ENCODE measurements at places on chromosomes 6 and 20. TPM values are rescaled to one million over a fixed set of nuclear protein-coding genes. Genes with fewer than 3 reads are reported as not detected.
A peak's percentile ranks its signal among the peaks of the same experiment; 100 is the strongest.

DNA sequence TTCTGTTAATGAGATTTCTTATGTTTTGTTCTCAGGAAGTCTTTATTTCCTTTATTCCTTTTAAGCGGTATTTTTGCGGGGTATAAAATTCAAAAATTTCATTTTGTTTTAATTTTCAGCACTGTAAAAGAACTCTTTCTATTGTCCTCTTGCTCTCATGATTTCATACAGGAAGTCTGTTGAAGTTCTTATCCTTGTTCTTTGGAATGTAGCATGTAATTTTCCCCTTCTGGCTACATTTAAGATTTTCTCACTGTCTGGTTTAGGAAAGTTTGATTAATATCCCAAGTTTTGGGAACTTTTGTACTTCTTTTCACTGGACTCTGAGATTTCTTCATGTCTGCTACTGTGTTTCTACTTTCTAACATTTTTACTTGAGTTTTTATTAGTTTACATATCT lies 581.4 kb upstream of the GJE1 start:
- peak; percentile 40 for DNase-seq

CD40 gene
- not detected for total RNA-seq

GRCh38 chr6:75326557-75327258 lies 42.1 kb upstream of the TMEM30A start:
- peak; percentile 20 for DNase-seq

DNA sequence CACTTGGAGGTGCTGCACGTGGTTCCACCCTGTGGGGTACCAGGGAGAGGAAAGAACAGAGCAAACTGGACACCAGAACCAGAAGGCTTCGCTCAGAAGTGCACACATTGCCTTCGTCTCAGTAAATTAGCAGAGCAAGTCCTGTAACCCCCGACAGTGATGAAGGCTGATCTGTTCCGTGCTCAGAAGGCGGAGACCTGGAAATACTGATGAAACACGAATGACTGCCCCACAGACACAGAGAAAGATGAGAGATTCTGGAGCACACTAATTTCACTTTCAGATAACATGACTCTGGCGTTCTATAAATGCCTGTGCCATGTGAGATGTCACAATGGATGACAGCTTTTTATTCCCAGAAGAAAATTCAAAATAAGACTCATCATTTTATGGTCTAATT lies 44.2 kb upstream of the CCR6 start:
- DNase-seq = no peak

RAD21L1 gene
- total RNA-seq = not detected

- no peak for DNase-seq
Observed at GRCh38 chr6:10180138-10181074, 234.5 kb downstream of the TFAP2A start.

FNDC1 gene
- total RNA-seq = not detected

DNA sequence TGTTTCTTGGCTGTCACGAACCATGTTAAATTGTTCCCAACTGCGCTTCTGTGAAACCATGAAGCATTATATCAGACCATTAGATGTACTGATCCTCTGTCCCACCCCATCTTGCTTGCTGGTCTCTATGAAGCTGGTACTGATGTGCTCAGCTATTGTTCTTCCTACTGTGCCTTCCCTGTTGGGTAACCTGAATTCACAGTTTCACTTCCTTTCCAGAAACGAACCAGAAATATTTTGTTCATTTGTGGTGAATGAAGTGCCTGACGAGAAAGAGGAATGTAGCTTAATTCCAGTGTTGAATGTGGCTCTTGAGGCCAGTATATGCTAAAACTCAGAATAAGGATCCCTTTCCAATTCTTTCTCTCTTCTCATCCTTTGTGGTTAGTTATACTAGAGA lies 58.1 kb upstream of the SNAP91 start:
- no peak for DNase-seq

RBPJL gene
- total RNA-seq = not detected
